RPMI7951 (cell line): ENCODE measurements at places on chromosomes 3 and 15.

DNA sequence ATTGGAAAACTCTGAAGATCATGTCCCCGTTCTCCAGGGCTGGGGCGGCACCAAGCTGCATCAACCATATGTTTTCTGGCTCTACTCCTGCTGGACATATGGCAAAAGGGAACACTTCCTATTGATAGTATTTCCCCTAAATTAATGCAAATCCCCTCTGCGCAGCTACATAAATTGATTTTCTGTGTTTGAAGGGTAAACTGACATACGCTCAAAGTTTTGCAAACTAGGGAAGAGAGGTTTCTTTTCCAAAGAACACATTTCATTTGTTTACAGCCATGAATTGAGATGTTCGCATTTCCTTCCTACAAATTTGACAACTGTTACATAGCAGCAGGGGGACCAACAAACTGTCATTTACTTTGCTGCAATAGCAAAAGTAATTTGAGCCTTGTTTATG, 35.9 kb downstream of the CTXND1 start:
- DNase-seq: no peak

GRCh38 chr15:71330638-71331162, 215.4 kb downstream of the THSD4 start:
- DNase-seq: no peak

GRCh38 chr3:49606427-49606826, 52.1 kb downstream of the BSN start:
- no peak for DNase-seq

- no peak for DNase-seq
Observed at GRCh38 chr3:55676643-55677042, 189.5 kb upstream of the WNT5A start.

GRCh38 chr3:49927798-49928197, 1.8 kb downstream of the MON1A start:
- DNase-seq: no peak
